ENCODE measurements at places on chromosomes 11 and 22.

GRCh38 chr22:39706376-39707140, 136.0 kb downstream of the CACNA1I start:
- no peak overlapping the region for H3K4me3 ChIP-seq
- H3K27me3 ChIP-seq: peaks cover 20% of the 10 kb centered on the region
- no peak for DNase-seq
- H3K4me1 ChIP-seq: no peaks in the 10 kb centered on the region

GRCh38 chr11:102883141-102883540, 8.4 kb upstream of the MMP12 start:
- no peak overlapping the region for H3K4me3 ChIP-seq
- no peaks in the 10 kb centered on the region for H3K27me3 ChIP-seq
- no peaks in the 10 kb centered on the region for H3K36me3 ChIP-seq
- no peak for DNase-seq
- H3K27ac ChIP-seq: no peak overlapping the region

- DNase-seq: no peak
- no peak overlapping the region for H3K4me3 ChIP-seq
- H3K27me3 ChIP-seq: peaks cover 25% of the 10 kb centered on the region
- no peaks in the 10 kb centered on the region for H3K4me1 ChIP-seq
- H3K27ac ChIP-seq: no peak overlapping the region
Observed at GRCh38 chr11:112504056-112504455, 243.4 kb upstream of the PLET1 start.

DNA sequence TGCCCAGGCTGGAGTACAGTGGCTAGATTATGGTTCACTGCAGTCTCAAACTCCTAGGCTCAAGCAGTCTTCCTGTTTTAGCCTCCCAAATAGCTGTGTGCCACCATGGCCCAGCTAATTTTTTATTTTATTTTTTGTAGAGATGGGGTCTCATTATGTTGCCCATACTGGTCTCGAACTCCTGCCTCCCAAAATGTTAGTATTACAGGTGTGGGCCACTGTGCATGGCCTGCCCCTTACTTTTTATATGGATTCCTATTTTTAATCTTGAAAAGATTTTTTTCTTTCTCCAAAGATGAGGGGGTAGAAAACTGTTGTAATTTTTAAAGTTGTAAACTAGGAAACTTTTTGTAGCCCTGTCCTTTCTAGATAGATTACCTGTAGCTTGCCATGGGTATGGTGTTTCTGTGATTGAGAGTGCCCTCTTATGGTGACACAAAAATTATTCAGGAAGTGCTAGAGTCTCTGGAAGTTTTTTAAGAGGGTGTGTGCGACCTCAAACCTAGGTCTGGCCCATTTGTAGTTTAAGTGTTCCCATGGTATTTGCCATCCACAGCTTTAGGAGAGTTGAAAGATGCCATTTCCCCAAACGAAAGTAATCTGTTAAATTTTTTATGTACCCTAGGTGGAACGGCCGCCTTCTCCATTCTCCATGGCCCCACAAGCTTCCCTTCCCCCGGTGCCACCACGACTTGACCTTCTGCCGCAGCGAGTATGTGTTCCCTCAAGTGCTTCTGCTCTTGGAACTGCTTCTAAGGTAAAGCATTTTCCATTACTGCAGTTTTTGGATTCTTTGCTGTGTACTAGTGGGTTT, 32.4 kb downstream of the MCAM start:
- H3K4me3 ChIP-seq: no peak overlapping the region
- no peak for DNase-seq
- H3K27ac ChIP-seq: peak overlapping the region; percentile 28
- peaks cover 21% of the 10 kb centered on the region for H3K4me1 ChIP-seq

GRCh38 chr22:30357236-30357570, 396 bp downstream of the CCDC157 start:
- DNase-seq: no peak
- H3K4me3 ChIP-seq: peak overlapping the region; percentile 96
- H3K27me3 ChIP-seq: no peaks in the 10 kb centered on the region
- H3K36me3 ChIP-seq: peaks cover 30% of the 10 kb centered on the region
- peaks cover 31% of the 10 kb centered on the region for H3K4me1 ChIP-seq

GRCh38 chr11:123645286-123645975, 9.0 kb downstream of the SCN3B start:
- peaks cover 15% of the 10 kb centered on the region for H3K27me3 ChIP-seq
- no peak overlapping the region for H3K27ac ChIP-seq
- no peak overlapping the region for H3K4me3 ChIP-seq
- H3K36me3 ChIP-seq: no peaks in the 10 kb centered on the region
- DNase-seq: no peak

DNA sequence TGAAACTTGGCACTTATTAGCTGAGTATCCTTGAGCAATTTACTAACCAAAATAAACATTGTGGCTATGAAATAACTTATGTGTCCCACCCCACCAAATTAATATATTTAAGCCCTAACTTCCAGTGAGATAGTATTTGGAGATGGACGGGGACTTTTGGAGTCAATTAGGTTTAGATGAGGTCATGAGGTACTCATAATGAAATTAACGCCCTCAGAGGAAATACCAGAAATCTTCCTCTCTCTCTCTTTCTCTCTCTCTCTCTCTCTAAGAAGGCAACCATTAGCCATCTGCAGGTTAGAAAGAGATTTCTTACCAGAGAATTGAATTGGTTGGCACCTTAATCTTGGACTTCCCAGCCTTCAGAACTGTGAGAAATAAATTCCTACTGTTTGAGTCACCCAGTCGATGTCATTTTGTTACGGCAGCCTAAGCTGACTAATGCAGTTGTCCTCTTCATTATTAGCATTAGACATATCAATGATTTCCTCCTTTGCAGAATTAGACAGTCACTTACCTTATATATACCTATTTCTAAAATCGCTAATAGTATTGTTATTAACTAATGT, 1284.0 kb downstream of the FAM181B start:
- no peak for DNase-seq
- no peaks in the 10 kb centered on the region for H3K4me1 ChIP-seq
- no peak overlapping the region for H3K27ac ChIP-seq
- H3K27me3 ChIP-seq: no peaks in the 10 kb centered on the region
- H3K36me3 ChIP-seq: no peaks in the 10 kb centered on the region

DNA sequence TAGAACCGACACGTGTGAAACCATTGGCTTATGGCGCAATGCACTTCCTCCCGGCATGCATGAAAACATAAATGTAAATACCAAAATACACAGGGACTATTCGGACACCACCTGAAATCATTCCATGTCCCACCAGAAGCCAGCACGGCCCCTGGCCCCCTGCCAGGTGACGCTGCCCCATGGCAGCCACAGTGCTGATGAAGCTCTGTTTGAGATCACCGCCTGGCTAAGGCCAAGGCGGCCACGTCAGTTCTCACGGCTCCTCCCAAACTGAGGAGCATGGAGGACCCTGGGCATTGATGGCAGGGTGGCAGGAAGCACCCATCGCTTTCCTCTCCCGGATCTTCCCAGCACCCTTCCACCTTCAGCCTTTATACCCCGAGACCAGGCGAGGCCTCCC, 89.5 kb downstream of the CDKN1C start:
- no peaks in the 10 kb centered on the region for H3K36me3 ChIP-seq
- H3K4me1 ChIP-seq: no peaks in the 10 kb centered on the region
- H3K27ac ChIP-seq: no peak overlapping the region
- H3K27me3 ChIP-seq: no peaks in the 10 kb centered on the region

- no peak overlapping the region for H3K4me3 ChIP-seq
- peak; percentile 38 for DNase-seq
- no peak overlapping the region for H3K27ac ChIP-seq
- peaks cover 3% of the 10 kb centered on the region for H3K4me1 ChIP-seq
- no peaks in the 10 kb centered on the region for H3K27me3 ChIP-seq
Observed at GRCh38 chr11:765025-765801, 12.1 kb downstream of the GATD1 start.

- H3K36me3 ChIP-seq: no peaks in the 10 kb centered on the region
- peak overlapping the region; percentile 75 for H3K27ac ChIP-seq
- peak overlapping the region; percentile 57 for H3K4me3 ChIP-seq
- H3K4me1 ChIP-seq: peaks cover 22% of the 10 kb centered on the region
- peak; percentile 9 for DNase-seq
- peaks cover 3% of the 10 kb centered on the region for H3K27me3 ChIP-seq
Observed at GRCh38 chr22:25025491-25026400, 73.2 kb downstream of the KIAA1671 start.

- no peak for DNase-seq
- no peaks in the 10 kb centered on the region for H3K36me3 ChIP-seq
- no peak overlapping the region for H3K27ac ChIP-seq
- H3K4me3 ChIP-seq: no peak overlapping the region
- no peaks in the 10 kb centered on the region for H3K4me1 ChIP-seq
Observed at GRCh38 chr11:22991196-22991595, 130.9 kb upstream of the CCDC179 start.

DNA sequence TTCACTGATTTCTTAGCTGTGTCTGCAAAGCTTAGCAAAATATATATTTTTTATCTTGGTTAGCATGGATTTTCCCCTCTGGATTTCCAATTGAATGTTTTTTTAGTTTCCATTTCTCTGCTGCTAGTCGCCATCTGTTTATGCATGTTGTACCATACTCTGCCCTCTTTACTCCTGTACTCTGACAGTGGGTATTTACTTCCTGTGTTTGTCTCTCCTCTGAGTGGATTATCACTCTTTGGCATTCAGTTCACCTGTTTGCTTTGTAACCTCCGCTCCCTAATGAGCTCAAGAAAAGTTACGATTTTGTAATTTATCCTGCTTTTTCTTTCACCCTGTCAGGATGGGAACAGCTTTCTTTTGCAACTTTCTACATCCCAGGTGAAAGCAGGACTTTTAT, 59.1 kb downstream of the PDHX start:
- no peak overlapping the region for H3K27ac ChIP-seq
- no peaks in the 10 kb centered on the region for H3K27me3 ChIP-seq
- H3K4me3 ChIP-seq: no peak overlapping the region

- no peak overlapping the region for H3K4me3 ChIP-seq
- no peak for DNase-seq
- H3K4me1 ChIP-seq: peaks cover 27% of the 10 kb centered on the region
- H3K27me3 ChIP-seq: no peaks in the 10 kb centered on the region
- H3K27ac ChIP-seq: no peak overlapping the region
Observed at GRCh38 chr22:24408630-24409029, 18.8 kb upstream of the ADORA2A start.

DNA sequence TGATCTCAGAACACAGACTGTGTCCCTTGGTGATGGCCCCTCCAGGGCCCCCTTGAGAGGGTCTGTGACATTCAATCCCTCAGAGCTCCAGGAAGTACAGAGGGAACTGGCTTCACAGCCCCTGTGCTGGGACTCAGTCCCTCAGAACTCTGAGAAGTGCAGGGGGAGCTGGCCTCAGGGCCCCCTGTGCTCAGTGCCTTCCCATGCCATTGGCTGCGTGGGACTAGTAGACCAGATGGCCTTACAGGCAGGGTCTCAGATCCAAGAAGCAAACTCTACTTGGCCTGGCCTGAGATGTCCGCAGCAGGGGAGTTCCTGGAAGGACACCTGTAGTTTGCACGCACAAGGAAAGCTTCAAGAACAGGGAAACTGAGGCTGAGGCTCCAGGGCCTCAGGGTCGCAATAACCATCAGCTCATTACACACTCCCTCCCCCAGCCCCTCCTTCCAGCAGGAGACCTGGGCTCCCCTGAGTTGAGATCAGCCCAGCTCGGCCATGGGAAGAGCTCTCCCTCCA, 138.4 kb downstream of the BRD1 start:
- H3K27ac ChIP-seq: no peak overlapping the region
- DNase-seq: no peak
- no peaks in the 10 kb centered on the region for H3K36me3 ChIP-seq
- H3K4me3 ChIP-seq: no peak overlapping the region
- H3K27me3 ChIP-seq: no peaks in the 10 kb centered on the region
- H3K4me1 ChIP-seq: no peaks in the 10 kb centered on the region

DNA sequence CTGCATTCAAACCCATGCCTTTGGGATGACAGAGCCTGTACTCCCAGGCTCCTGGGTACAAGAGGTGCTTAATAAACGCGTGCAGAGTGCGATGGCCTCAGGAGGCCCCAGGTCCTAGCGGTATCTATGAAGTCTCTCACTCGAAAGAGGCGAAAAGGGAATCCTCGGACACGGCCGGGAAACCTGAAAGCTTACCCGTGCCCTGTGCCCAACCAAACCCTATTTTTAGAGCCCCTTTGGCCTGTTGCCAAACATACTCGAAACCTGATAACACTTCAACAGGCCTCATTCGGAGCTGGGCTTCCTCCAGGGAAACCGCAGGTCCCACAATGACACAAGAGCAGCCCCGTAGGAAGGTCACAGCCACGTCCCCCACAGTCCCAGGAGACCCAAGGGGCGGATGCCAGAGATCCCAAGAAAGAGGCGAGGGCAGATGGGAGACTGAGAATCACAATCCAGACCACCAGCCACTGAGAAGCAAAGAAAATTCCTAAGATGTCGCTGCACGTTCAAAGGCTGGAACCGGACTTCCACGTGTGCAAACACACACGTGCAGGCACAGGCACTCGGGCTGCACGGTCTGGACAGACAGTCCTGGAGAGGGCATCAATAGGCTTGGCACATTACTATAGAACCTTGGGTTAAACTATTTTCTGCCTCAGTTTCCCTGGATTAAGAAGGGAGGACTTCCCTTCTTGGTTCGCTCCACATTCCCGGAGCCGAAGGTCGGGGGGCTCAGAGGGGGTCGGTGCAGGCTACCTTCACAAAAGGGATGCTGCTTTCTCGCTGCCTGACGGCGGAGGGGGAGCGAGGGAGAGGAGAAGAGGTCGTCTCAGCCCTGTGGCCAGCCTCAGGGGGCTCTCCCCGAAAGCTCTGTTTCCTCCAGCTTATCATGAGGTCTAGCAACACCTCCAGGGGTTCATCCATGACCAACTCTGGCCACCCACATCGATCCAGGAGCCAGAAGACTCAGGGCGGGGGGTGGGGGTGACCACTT, 8.2 kb downstream of the PDGFB start:
- no peaks in the 10 kb centered on the region for H3K36me3 ChIP-seq
- H3K4me1 ChIP-seq: peaks cover 37% of the 10 kb centered on the region
- H3K27ac ChIP-seq: no peak overlapping the region

GRCh38 chr11:76135491-76135890, 70.8 kb downstream of the WNT11 start:
- H3K27ac ChIP-seq: no peak overlapping the region
- peaks cover under 1% of the 10 kb centered on the region for H3K36me3 ChIP-seq
- peaks cover 10% of the 10 kb centered on the region for H3K4me1 ChIP-seq

DNA sequence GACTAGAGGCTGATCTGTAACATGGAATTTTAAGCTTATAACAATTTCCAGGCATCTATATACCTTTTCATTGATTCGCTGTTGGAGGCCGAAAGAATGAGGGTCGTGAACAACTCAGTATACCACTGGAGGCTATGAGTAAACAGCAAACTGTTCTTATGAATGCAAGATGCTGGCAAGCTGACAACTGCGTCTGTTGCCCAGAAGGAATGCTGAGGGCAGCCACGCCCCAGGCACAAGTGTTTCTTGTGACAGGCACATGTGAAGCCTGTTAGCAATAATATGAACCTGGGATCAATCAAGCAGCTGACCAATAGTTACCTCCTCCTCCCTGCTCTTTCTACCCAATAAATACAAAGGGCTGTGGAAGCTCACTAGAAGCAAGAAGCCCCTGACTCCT, 15.3 kb downstream of the RTCB start:
- peaks cover 56% of the 10 kb centered on the region for H3K36me3 ChIP-seq
- DNase-seq: no peak
- H3K27ac ChIP-seq: no peak overlapping the region
- peaks cover 6% of the 10 kb centered on the region for H3K4me1 ChIP-seq
- no peaks in the 10 kb centered on the region for H3K27me3 ChIP-seq
- no peak overlapping the region for H3K4me3 ChIP-seq
